ENCODE measurements at places on chromosomes 2 and 18.

DNA sequence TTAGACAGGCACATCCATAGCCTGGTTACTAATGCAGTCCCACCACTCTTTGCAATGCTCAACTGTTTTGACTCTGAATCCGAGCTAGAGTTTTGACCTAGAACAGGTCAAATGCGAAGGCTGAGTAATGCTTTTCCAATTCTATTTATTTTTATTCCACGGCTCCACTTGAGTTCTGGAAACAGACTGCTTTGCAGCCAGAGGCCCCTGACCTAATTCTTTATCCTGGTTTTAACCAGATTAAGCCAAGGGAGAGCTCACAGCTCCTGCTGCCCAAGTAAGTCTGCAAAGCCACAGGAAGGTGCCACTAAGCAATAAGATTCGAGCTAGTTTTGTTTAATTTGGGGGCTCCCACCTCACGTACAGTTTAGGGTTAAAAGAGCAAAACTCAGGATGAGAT lies 51.4 kb downstream of the MREG start:
- DNase-seq, result no peak

GRCh38 chr2:20415511-20415918 lies 31.4 kb upstream of the RHOB start:
- peak; percentile 13 for DNase-seq

- DNase-seq, result peak; percentile 15
These were observed 108.1 kb upstream of the MSTN start for GRCh38 chr2:190170673-190171072.

DNA sequence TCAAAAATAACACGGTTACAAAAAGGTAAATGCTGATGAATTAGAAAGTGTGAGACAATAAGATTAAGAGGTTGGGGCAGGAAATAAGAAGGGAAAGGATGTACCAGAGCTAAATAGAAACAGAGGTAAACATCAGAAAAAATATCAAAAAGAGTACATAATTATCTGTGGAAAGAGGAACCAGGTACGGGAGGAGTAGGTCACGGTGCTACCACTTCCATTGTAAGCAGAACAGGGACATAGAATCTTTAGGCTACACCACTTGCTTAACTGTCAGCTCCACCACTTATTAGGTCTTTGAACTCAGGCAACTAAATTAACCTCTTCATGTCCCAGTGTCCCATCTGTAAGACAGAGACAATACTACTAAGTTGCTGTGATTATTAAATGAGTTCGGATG lies 350.3 kb downstream of the LRATD1 start:
- no peak for DNase-seq
